NCI-H1694 (cell line): ENCODE measurements at places on chromosomes 3 and 15.

- no peak for DNase-seq
Measured at GRCh38 chr3:47577583-47578118, 1.0 kb downstream of the CSPG5 start.

DNA sequence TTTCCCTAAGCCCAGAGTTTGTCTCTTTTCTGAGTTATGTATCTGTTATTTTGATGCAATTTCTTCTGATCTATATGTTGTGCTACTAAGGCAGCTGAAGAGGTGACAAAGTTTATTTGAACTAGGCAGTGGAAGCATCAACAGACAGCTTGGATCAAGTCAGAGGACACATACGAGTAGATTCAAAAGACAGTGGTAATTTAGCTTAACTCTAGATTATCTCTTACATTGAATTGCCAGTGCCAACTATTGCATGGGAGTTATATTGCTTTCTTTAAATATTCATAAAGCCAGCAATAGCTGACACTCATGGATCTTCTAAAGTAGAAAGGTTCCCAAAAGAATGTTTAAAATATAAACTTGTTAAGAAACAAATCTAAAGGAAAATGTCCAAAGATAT lies 37.3 kb upstream of the CCDC66 start:
- no peak for DNase-seq

DNA sequence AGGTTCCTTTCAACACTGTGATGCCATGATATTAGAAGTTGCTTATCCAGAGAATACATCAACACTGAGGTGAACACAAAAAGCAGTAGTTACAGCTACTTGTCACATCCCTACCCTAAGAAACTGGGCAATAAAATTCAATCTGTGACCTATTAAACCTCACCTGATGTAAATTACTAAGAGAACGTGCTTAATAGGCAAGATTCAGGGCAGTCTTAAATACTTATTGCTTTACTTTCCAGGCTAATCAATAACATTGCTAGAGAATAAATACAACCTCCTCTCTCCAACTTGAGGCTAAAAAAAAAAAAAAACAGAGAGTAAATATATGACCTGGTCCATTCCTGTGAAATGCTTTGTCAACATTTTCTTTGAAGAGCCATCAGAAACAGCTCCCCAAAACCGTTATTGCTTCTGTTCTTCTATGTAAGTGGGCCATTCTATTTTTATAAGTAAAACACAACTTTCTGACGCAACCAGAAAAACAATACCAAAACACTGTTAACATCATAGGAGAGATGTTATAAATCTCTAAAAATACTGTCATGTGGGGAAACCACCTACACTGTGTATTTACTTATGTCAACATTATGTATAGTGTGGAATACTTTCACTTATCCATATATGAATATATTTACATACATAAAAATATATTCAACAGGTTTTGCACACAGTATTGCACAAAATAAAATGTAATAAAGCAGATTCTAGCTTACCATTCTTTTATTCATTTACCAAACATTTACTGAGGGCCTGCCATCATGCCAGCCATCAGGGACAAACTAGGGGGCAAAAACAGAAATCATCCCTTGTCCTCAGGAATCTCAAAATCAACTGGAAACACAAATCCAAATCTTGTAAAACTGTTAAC lies 2.7 kb downstream of the NKIRAS1 start:
- no peak for DNase-seq

DNA sequence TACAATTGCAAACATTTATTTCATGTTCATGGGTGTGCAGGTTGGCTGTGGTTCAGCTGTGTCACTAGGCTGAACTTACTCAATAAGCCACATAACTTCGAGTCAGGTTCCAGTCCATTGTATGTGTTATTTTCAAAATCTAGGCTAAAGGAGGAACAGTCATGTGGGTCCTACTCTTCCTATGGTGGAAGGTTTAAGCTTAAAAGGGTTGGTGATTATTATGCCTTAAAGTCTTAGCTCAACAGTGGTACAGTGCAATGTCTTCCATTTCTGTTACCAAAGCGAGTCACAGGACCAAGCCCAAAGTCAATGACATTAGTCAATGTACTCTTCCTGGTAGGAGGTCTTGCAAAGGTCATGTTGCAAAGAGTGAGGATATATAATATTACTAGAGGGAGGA lies 78.2 kb downstream of the ATG7 start:
- no peak for DNase-seq

GRCh38 chr3:36411587-36411986 lies 31.3 kb downstream of the STAC start:
- no peak for DNase-seq

- DNase-seq, result no peak
Measured at GRCh38 chr3:196236223-196236622, 19.9 kb downstream of the SLC51A start.

GRCh38 chr15:71115567-71116351 lies 488 bp downstream of the THSD4 start:
- DNase-seq, result no peak
